ENCODE measurements at places on chromosomes 2 and 18. TPM values are rescaled to one million over a fixed set of nuclear protein-coding genes. Genes with fewer than 3 reads are reported as not detected.

AQP12A gene
- not detected for total RNA-seq

LIPT1 gene
- 3.2 TPM for total RNA-seq

DSG3 gene
- not detected for total RNA-seq

RAPGEF4 gene
- 3.2 TPM for total RNA-seq

LOXHD1 gene
- total RNA-seq: not detected

SLC14A1 gene
- total RNA-seq: 21.7 TPM

NYAP2 gene
- total RNA-seq: not detected

DNA sequence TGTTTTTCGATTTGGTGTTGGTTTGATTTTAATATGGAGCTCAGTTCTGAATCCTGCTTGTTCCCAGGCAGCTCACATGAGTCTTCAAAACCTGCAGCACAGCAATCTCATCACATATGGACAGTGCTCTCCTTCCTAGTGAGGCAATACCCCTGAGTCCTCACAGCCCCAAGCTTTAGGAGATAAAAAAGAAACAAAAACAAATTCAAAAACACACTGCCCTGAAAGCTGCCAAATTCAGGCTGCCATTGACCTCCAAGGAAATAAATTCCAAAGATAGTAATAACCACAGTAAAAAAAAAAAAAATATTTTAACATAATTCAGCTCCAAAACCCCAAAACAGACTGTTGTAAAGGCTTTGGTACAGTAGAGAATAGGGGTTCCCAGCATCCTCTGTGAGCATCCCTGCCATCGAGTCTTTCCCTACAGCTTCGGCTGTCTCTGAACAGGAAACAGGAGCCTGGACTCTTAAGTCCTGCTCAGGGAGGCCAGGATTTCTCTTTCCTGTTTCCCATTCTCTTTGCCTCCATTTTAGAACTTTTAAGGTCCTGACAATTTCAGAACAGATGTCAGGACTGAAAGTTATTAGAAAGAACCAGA lies 14.7 kb upstream of the SP3 start:
- peak; percentile 48 for DNase-seq

DNA sequence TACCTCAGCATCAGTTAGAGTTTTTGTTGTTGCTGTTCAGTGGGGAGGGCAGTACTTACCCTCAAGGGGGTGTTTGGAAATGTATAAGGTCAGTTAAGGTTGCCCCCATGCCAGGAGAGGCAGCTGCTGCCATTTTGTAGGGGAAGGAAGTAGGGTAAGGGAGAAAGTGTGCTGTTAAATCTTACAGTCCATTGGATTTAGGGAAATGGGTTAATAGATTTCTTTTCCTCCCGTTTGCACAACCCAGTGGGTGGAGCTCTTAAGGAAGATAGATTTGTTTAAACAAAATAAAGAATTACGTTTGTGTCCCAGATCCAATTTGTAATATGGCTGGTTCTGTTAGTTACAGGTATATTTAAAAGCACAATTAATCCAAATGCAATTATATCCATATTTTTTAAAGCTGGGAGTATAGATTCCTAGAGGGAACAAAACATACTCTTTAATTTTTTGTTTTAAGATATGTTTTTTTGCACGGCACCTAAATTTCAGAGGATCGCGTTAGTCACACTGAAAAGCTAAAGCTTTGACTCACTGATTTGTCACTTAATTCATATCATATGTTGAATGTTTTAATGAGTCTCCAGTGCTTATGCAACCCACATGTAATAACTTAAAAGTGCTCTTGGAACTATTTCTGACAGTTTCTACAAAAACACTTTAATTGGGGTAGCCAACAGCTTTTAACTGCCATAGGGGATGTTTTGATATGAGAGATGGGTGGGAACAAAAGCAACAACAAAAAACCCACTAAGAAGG lies 9.0 kb upstream of the CWC22 start:
- peak; percentile 83 for DNase-seq

- no peak for DNase-seq
Observed at GRCh38 chr2:66137606-66138130, 297.3 kb upstream of the MEIS1 start.

- peak; percentile 29 for DNase-seq
Observed at GRCh38 chr2:232838406-232838874, 31.6 kb upstream of the SNORC start.

- DNase-seq: no peak
Observed at GRCh38 chr2:237601453-237602116, 11.1 kb upstream of the RAB17 start.

GRCh38 chr2:30926606-30927005 lies 119.4 kb upstream of the CAPN13 start:
- no peak for DNase-seq

GRCh38 chr2:20666005-20666303 lies 990 bp upstream of the GDF7 start:
- DNase-seq: no peak

- no peak for DNase-seq
Observed at GRCh38 chr2:131077966-131078365, 15.3 kb downstream of the FAM168B start.

DNA sequence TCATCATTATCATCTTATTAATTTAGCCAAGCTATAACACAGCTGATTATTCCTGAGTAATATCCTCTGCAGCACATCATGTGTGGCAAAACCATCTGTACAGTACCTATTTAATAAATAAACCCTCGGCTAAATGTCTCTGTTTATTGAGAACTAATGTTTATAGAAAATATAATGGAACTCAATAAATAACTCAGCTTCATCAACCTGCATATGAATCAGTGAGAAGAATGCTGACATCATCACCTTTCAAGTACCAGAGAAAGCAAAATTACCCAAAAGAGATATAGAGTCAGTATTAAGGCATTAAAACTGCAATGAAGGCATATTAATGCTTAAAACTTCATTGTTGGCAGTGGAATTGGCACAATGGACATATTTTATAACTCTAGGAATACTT lies 558.3 kb downstream of the PLCL1 start:
- DNase-seq: no peak

DNA sequence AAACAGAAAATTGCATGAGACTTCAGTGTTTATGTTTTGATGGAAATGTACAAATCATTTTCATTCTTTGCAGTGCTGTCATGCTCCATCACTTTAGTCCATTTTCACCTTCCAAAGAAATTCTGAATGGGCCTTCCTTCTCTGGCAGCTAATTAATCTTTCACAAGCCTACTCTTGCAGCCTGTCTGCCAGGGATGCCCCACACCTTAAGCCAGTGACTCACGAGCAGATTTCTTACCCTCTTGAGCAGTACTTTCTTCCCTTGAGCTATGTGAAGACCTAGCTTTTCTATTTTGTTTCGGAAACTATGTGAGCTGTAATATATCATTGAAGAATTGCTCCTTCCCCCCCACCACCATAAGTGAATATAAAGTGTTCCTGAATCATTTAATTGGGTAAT lies 404.3 kb upstream of the VWC2L start:
- DNase-seq: peak; percentile 5

DNA sequence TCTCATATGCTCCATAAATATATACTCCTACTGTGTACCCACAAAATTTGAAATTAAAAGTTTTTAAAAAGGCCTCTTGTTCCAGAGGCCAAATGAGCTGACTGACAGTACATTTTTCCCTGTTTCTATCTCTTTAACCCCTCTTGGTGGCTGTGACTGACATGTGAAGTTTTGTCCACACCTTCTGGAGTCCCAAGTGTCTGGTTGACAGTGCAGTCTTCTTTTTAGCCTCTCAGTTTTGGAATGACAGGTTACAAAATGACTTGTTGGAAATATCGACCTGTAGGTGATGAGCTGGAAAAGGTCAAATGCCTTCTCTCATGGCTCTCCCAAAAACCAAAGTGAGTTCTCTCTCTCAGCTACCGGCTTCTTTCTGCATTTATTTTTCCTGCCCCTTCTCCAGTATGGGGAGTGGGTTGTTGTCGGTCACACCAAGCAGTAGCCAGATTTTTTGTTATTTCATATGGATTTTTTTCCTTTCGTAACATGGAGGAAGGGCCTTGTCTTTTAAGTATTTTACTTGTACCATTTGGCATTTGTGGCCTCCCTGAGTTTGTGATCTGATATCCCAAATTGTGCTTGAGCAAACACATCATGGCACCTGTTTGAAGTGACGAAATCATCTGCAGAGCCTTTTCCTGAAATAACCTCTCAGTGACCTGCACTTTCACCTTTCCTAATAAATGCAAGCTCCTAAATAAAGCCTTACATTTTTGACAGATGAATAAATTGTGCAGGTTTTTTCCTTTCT lies 143.9 kb downstream of the ESCO1 start:
- no peak for DNase-seq

- DNase-seq: peak; percentile 4
Observed at GRCh38 chr2:157559061-157559460, 69.6 kb downstream of the ACVR1C start.

GRCh38 chr2:151111599-151112278 lies 149.9 kb downstream of the RBM43 start:
- peak; percentile 93 for DNase-seq

- DNase-seq: no peak
Observed at GRCh38 chr18:5052491-5052890, 144.6 kb downstream of the AKAIN1 start.

- DNase-seq: peak; percentile 32
Observed at GRCh38 chr2:219104107-219105035, 43.6 kb upstream of the IHH start.

DNA sequence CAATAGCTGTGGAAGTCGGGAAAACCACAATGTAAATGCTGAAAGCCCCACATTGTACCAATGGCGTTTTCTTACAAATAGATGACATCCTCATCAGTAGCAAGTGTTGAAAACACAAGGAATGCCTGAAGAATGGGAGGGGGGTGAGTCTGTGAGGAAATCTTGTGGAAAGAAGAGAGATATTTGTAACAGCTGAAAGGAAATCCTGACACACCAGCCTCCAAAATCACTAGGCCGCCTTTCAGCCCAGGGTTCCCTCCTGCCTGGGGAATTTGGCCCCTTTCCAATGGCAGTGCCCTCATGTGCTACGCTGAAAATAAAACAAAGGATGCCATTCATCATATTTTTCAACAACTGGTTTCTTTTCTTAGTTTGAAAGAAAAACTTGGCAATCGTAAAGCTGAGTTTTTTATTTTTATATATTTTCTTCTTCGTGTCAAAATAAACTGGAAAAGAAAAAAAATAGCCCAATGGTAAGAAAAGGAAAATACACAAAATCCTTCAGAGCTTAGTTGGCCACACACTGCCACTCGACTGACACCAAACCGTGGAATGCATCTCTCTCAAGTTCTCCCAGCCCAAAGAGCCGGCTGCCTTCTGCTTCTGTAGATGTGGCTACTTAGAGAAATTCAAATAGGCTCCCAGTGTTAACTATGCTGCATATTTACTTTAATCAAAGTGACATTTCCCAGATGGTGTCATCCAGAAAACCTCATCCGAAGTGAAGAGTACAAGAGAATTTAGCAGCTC lies 52.0 kb downstream of the FTCDNL1 start:
- no peak for DNase-seq

DNA sequence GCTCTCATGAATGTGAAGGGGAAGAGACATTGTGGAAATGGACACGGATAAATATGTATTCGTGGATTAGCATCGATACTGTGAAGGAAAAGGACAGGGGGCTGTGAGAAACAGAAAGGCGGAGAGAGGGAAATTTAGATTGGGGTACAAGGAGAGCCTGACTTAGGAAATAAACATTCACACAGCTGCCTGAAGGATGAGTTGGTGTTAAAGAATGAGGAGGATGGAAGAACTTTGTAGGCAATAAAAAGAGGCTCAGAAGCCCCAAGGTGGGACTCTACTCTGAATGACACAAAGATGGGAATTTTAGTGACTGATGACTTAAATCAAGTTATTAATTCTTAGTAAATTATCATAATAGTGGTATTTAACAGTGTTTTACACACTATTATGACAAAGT lies 10.1 kb downstream of the MYO1B start:
- DNase-seq: peak; percentile 43

Data from IMR-90 (cell line).